ENCODE measurements at places on chromosomes 12 and 14. TPM values are rescaled to one million over a fixed set of nuclear protein-coding genes. Genes with fewer than 3 reads are reported as not detected.

DNA sequence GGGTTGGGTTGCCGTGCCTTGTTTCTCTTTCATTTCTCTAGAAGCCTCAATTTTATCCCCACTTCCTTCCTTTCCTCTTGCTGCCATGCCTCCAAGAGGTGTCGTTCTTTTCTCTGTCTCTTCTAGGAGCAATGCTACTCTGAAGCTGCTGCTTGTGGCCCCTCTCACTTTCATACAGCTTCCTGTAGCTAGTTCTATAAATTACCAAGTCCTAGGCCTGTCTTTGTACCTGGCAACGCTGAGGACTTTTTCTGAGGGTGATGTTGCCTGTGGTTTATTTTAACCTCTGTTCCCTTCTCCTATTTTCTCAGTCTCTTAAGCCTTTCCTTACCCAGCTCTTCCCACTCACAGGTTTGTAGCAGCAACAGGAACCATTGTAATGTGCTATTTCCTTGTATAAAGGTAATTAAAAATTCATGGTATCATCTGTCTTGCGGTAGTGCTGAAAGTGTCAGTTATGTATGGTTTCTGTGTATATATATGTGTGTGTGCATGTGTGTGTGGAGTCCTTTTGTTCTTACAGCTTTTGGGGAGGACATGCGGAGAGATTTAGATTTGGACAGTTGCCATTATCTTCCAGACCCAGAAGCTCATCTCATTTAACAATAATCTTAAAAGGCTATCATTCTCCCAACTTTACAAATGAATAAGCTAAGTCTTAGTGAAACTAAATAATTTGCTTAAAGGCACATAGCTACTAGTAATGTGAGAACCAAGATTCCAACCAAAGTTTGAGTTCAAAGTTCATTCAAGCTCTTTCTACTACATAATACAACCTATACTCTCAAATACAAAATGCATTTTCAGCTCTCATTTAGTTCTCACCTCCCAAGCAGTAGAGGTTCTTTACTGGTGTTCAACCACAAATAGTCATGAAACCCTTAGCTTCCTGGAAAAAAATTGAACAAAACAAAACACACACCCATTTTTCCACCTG is 43.8 kb downstream of the DDHD1 start:
- DNase-seq = no peak

- no peak for DNase-seq
Measured at GRCh38 chr12:66774929-66775328, 96.1 kb upstream of the GRIP1 start.

DNA sequence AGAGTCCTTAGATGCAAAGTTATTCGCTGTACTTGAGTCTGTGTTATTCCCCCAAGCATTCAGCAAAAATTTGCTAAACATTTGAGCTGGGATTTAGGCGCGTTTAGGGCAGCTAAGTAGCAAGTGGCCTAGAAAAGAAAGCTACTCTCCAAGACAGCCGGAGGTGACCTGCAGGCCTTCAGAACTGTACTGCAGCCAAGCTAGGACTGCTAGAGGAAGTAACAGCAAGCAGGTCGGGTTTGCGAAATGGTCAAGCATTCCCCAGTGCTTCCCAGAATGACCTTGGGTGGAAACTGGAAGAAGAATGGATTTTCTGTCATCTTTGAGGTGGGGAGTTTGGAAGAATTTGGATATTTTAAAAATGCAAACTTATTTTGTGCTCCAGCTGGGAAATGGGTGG is 287.5 kb downstream of the FOXN3 start:
- peak; percentile 53 for DNase-seq

DNA sequence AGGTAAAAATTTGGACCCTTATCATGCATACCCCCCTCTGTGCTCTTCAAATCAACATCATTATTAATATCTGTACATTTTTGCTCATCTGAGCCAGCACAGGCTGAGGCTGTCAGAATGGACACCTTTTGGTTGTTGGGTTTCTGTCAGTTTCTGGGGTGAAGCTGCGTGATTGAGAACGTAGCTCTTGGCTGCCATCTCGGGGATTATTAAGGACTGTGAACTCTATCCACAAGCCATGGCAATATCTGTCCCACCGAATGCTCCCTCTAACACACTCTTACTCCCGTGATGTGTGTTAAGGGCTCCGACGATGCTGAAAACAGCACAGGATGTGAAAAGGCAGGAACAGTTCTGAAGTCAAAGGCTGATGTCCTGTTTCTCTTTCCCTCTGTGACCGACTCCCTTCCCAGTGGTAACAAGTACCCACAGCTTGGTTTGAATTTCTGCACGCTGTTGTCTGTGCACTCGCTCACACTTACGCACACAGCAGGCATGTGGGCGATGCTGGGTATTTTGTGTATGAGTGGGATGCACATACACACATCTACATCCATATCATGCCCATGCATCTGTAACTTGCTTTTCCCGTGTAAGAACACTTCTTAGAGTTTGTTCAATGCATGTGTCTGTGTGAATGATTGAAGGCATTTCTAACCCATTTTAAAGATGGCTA is 405.6 kb downstream of the TMEM121 start:
- peak; percentile 3 for DNase-seq

DNA sequence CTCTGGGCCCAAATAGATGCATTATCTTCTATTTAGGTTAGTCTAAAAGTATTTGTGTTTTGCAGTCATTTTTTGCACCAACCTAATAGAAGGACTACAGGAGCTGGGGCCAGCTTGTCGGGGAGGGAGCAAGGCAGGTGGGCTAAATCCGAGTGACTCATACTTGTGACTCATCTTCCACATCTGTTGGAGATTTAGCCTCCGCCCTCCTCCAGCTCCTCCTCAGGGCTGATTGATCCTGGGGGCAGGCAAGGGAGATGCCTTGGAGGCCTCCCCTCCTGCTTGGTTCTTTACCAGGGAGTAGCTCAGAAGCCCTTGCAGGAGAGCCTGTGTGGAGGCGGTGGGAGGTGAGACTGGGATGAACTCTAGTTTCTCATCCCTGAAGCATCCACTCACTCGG is 27.9 kb downstream of the RHOF start:
- no peak for DNase-seq

GRCh38 chr12:68932961-68933893 is at the start of gene CPM:
CPM (minus strand) TSS chr12:68933171; CDS start chr12:68932837, 334 bp downstream.
- peak; percentile 82 for DNase-seq

DNA sequence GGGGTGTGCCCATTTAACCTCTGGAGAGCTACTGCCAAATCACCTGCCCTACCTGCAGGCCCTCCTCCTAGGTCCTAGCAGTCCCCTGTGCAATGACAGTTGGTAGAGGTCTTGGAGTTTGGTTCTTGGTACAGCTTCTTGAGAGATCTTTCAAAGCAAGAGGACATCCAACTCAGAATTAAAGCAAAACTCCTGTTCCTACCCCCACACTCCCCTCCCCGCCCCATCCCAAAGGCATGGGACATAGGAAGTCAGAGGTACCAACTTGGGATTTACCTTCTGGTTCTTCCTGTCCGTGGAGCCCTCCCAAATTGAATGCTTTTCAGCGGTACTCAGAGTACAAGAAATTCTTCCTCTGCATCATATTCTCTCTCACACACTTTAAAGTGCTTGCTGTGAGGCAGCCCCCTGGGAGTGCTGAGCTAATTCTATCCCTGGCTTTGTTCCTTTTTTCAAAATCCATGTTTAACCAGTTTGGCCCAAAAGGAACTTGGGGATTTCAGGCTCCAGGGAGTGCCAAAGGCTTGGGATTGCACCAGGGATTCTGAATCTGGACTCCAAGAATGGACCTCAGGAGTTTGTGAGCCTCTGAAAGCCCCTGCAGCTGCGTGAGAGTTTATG is 40.8 kb downstream of the GALNT16 start:
- no peak for DNase-seq

DNA sequence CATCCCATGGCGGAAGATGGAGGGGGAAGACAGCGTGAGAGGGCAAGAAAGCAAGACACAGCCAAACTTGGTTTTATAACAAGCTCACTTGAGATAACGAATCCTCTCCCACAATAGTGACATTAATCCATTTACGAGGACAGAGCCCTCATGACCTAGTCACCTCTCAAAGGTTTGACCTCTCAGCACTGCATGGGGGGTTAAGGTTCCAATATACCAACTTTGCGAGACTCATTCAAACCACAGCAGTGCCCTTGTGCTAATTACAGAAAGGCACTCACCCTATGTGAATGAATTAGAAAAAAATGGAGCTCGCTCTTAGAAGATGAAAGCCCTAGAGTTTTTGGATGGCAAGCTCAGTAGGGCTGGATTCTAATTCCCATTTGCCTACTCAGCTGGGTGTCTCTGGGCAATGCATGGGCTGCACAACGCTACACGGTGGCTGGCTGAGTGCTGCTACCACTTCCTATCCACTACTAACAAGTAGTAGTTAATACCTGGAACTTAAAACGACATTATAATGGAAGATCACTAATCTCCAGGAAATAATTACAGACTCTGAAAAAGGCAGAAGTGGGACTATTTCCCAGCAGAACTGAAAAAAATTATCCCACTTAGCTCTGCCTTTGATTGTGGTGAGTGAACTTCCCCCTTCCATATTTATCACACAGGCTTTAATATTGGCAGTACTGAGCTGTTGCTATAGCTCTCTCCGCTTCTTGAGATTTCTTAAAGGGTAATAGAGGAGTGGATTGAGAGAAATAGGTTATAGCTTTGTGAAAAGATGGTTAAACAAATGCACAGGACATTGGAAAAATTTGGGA is 27.5 kb downstream of the TESPA1 start:
- DNase-seq = no peak

DNA sequence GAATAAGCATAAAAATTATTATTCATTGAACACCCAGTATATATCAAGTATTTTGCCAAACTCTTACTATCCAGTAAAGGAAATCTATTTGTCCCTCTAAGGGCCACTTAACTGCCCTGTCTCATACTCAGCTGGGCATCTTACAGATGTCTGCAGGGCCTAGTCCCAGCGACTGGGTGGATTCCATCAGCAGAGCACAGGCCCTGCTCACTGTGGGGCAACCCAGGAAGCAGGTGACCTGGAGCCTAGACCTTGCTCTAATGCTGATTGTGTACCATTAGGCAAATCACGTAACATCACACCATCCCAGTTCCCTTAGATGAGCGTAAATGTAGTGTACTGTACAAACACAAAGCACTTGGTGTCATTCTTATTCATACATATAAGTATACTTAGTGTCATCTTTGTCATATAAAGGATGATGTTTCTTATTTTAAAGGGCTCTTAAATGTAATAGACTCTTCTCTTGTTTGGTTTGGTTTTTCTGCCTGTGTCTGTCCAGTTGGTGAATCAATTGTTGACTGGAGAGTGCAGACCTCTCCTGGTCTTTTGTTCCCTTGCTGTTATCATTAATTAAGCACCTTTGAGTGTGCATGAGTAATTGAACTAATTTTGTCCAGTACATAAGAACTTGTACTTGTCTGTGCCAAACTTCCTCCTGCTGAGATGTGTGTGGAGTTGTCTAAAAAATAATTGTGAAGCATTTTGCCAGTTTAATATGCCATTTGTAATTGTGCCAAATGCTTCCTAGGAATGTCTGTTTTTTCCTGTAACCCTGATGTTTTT is 49.3 kb downstream of the RAB35 start:
- no peak for DNase-seq

- DNase-seq = no peak
Measured at GRCh38 chr12:64998371-64999147, 122.5 kb downstream of the WIF1 start.

- no peak for DNase-seq
Measured at GRCh38 chr14:91328313-91329050, 84.0 kb upstream of the GPR68 start.

DNA sequence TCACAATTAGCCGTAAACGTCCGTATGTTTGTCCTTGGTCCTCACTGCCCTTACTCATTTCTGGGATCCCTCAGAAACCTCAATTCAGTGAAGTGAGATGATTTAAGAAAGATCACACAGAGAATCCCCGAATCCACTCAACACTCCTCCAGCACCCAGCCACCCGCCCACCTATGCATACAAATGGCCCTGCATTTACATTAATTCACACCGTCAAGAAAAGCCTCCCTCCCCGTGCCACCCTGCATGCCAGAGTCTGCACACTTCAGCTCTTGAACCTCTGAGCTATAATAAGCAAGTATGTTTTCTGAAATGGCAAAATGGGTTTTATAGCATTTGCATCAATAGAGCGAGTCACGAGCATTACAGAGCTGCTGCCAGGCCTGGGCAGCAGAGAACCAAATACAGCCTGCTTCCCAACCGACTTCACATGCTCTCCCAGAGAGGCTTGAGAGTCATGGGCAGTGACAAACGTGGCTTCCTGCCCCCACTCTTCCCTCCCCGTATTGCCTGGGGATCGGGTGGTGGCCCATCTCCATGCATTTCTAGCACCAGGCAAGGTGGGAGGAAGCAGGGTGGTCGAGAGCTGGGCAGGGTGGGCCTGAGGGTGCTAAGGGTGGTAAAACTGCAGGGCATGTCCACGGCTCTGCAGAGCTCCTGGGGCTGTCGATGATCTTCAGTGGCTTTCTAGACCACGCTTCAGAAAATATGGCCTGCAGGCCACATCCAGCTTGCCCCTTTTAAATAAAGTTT is 177.6 kb downstream of the RIMBP2 start:
- no peak for DNase-seq

DNA sequence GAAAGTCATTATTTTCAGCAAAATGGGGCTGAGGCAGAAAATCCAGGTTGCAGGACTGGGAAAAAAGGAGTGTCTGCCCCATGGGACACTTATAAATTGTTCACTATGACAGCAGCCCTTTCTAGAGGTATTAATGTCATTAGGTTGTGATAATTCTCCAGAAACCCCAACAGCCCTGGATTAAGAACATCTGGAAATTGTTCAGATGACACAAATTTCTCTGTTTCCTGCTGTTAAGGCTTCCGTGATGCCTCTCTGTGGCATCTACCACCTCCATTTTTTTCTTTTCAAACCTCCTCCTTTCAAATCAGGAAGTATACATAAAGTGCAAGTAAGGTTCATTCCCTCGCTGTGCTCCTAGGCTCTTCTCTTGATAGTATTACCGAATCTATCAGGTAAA is 25.6 kb downstream of the EGLN3 start:
- DNase-seq = no peak

DNA sequence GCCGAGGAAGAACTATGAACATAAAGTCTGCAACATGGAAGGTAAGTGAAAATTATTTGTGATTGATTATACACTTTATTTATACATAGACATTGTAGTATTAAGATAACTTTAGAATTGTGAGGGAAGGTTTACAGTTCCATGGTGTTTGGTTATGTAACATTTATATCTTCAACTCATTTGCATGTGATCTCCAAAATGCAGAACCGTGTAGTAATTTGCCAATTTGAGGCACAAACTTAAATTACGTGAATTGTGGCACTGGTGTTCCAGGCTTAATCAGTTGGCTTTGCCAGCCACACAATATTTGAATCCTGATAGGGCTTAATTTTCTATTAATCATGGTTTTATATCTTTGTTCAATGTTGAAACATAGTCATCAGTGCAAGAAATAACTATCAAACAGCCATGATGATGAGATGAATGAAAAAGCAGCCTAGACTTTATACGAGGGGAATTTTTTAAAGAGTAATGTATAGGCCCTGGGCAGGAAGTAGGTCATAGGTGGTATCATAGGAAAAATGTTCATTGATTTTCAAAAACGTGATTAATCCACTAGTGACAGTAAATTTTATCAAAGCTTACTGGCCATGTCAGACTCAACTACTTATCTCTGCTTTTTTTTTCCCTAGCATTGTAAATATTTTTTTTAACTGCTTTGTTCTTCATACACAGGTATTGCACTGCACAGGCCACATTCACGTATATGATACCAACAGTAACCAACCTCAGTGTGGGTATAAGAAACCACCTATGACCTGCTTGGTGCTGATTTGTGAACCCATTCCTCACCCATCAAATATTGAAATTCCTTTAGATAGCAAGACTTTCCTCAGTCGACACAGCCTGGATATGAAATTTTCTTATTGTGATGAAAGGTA is 31.7 kb downstream of the HIF1A start:
- no peak for DNase-seq

SLC10A1 gene
- total RNA-seq = not detected

KRT86 gene
- total RNA-seq = not detected

C14orf180 gene
- total RNA-seq = 0.13 TPM

ACSM4 gene
- not detected for total RNA-seq

KLRC3 gene
- not detected for total RNA-seq

SYNDIG1L gene
- 0.33 TPM for total RNA-seq

All from ovary (tissue), 10 donors.